ENCODE measurements at places on chromosomes 7 and 10. TPM values are rescaled to one million over a fixed set of nuclear protein-coding genes. Genes with fewer than 3 reads are reported as not detected.

NEURL1 gene
- 0.05 TPM for total RNA-seq

NKX1-2 gene
- total RNA-seq: not detected

LIPJ gene
- not detected for total RNA-seq

FLNC gene
- 905 TPM for total RNA-seq

TMEM72 gene
- not detected for total RNA-seq

HOXA3 gene
- not detected for total RNA-seq

FAM180A gene
- 6.1 TPM for total RNA-seq

CLRN3 gene
- not detected for total RNA-seq

ABCC2 gene
- total RNA-seq: 0.05 TPM

UPK3B gene
- 0.54 TPM for total RNA-seq

FAM237B gene
- total RNA-seq: not detected

MLXIPL gene
- 6.4 TPM for total RNA-seq

ICA1 gene
- total RNA-seq: 44.3 TPM

DNA sequence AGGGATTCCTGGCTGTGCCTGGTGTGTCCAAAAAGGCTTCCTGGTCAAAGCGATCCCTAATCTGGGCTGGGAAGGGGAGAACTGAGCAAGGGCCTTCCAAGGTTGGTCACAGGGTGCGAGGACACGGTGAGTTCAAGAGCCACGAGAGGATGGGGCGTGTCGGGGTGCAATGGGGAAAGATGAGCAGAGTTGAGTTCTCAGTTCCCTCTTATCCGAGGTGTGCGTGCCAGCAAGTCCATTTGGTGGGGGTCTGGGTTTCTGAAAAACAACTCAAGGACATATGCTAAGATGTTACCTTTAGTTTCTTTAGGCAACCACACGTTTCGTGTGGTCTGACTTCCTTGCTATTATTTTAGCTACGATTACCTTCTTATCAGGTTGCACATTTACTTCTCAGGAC is 1.3 kb downstream of the ZNF775 start:
- DNase-seq: no peak

- DNase-seq: no peak
Observed at GRCh38 chr7:118186501-118186900, 2.5 kb downstream of the LSM8 start.

DNA sequence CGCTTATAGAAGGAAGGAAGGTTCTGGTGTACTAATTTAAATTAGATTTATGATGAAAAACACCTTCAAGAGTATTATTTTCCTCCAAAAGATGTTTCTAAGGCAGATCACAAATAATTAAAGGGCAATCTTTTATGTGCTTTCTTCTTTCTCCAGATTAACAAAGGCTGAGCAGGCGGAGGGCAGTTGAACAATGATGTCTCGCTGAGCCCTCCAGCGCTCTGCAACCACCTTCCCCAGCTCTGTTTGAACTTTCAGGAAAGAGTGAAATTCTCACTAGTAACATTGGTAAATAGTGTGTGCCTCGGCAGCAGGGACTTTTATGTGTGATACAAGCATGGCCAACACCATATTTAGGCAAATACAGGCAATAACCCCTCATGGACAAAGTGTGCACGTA is 379.1 kb upstream of the MKI67 start:
- no peak for DNase-seq

GRCh38 chr10:47396311-47396717 is 12.2 kb upstream of the ZNF488 start:
- DNase-seq: no peak

DNA sequence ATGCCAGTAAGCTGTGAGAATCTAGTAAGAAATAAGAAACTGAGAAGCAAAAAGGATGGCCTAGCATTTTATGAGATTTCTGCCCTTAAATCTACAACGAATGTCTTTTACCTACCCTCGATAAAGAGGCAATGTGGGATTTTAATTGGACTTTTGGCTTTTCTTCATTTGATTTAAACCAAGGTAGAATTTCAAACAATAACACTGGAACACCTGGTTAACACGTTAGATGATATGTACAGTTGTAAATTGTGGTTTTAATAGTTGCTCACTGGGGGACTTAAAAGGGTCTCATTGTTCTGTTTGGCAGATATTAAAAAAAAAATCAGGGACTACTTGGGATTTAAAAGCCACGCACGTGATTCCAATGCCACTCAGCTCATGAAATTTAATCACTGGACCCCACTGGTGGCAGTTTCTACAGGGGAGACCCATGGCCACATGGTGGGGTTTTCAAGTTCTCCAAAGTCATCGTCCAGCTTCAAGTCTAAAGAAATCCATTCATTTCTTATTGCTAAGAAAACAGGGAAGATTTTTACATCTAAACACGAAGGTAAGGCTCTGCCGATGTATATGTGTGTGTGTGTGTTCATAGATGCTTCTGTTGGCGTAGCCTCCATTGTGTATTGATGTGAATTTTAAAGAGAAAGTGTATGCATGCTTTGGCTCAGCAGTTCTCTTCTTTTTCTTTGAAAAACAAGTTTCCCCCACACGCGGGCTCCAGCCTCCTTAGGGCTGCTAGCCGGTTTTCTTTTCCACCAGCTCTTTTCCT is 588.6 kb upstream of the MKI67 start:
- no peak for DNase-seq

DNA sequence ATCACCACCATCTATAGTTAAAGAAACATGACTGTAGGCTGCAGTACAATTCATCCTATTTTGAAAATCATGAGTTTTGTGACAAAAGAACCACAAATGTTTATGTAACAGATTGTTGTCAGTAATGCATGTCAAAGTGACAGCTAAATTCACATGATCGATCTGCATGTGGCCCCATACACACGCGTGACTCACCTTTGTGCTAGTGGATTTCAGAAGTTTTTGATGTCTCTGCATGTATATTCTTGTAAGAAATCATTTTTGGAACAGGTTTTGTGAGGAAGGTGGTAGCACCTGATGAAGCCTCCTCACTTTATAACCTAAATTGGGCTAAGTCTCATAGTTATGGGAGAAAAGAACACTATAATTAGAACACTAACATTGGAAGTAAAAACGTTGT is 17.1 kb downstream of the RNF32 start:
- no peak for DNase-seq

GRCh38 chr7:131164025-131164925 is 163.4 kb upstream of the MKLN1 start:
- no peak for DNase-seq

DNA sequence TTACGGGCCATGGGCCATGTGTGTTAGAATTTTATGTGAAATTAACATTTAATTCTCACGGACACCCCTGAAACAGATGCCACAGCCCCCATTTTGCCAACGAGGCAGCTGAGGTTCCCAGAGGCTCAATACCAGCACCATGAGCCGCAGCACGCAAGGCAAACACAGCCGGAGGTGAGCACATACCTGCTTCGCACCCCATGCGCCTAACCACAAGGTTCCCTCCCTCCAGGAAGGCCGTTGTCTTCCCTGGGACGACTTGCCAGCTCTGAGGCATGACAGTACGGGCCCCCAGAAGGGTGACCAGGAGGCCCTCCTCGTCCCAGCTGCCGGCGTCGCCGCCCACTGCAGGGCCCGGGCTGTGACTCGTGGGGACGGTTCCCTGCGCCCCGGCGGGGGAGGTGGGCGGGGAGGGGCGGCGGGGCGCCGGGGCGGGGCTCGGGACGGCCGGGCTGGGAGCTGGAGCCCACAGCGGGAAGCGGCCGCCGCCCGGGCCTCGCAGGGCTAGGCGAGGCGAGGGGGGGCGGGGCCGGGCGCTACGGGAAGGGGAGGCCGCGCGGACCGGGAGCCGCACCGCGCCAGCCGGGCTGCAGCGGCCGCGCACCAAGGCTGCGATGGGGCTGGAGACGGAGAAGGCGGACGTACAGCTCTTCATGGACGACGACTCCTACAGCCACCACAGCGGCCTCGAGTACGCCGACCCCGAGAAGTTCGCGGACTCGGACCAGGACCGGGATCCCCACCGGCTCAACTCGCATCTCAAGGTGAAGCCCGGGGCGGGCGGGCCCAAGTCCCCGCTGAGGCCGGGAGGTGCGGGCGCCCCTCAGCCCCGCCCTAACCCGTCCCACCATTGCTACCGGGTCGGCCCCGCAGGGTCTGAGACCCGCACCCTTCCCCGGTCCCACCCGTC is at the start of gene CAV2:
Gene CAV2, plus strand, starts transcription at position 571 of the 910 bp plus-strand sequence. Its CDS starts 44 bp downstream, at position 615.
- peak; percentile 83 for DNase-seq

DNA sequence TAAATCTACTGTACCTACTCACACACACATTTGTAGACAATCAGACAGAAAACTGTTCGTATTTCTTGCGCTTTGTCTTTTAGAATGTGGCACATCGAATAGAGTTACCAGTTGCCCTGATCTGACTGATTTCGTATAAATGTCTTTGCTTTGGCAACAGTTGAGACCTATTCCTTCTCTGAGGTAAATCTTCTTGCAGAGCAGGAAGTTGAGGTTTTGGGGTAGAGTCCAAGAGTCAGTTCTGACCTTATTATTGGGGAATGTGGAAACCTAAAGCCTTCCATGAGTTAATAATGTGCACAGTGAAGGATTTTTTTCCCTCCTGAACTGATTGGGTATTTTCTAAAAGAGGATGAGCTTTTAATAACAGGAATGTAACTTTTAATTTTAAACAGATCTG is 135.3 kb downstream of the KIAA1217 start:
- DNase-seq: no peak

- no peak for DNase-seq
Observed at GRCh38 chr10:85620807-85621206, 745.8 kb downstream of the GRID1 start.

DNA sequence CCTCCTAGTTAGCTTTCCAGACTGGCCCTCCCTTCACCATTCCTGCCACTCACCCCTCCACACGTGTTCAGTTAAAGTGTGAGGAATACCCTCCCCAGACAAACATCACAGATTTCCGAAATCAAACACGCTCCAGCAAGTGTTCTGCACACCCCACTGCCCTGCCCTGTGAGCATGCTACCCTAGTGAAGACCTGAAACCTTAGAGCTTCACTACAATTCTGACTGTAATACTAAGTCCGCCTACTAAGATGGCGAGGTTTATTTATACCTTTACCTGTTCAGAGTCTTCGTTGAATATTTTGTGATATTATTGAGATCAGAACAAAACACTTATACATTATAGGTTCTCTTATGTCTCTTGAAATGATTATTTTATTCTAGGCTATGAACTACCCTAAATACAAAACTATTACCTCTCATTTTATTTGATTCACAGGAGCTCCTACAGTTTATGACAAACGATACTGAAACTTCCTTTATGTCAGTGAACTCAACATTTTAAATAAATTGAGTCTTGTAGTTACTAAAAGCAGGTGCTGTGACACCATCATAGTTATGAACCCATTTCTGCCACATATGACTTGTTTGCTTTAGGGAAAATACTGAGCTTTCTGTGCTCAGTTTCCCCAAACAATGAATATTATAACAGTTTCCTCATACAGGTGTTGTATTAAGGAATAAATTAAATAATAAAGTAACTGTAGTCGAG is 8.6 kb downstream of the SCIN start:
- no peak for DNase-seq

DNA sequence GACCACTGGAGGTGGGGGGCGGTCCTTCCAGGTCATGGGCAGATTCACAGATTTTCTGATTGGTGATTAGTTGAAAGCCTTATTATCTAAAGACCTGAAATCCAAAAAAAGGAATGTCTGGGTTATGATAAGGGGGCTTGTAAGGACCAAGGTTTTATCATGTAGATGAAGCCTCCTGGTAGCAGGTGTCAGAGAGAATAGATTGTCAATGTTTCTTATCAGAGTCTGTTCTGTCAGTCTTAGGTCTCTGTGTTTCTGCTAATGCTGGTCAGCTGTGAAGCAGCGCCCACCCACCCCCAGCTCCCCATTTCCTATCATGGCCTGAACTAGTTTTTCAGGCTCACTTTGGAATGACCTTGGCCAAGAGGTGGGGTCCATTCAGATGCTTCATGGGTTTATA is 21.2 kb downstream of the TES start:
- no peak for DNase-seq

GRCh38 chr7:73349763-73350162 is 21.8 kb downstream of the FKBP6 start:
- no peak for DNase-seq

DNA sequence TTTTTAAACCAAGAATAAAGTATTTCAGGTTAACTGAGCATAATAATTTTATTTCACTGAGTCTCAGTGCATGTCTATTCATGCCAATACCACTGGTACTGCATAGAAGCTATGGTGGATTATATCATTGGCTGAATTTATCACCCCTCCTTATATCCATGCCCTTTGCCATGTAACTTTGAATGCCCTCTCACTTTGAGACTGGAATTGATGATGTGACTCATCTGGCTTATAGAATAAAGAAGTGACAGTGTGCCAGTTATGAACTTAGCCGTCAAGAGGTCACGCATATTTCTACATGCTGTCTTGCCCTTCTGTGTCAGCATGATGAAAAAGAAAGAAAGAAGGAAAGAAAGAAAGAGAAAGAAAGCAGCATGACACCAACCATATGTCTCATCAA is 20.7 kb upstream of the ABLIM1 start:
- no peak for DNase-seq

DNA sequence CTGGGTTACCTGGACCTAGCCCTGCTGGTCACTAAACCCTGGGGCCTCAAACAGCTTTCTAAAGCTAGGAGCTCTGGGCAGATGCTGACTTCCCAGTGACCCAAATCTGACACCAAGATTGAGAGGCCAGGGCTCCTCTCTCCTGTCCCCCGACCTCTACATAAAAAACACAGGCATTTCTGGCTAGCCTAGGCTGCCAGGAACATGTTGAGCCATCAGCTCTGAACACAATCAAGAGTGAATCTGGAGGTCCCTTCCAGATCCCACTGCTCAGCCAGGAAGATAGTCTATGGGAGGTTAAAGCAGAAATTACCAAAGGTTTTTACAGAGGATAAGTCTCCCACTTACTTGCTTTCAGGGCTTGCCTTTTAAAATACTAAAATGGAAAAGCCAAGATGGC is 22.1 kb upstream of the PDE1C start:
- DNase-seq: no peak

GRCh38 chr10:66192162-66192831 is 733.5 kb upstream of the LRRTM3 start:
- no peak for DNase-seq

GRCh38 chr7:51262796-51263531 is 53.6 kb downstream of the COBL start:
- DNase-seq: no peak

- DNase-seq: no peak
Observed at GRCh38 chr7:114444196-114444595, 29.6 kb downstream of the FOXP2 start.

- DNase-seq: no peak
Observed at GRCh38 chr10:7014721-7015120, 396.1 kb downstream of the SFMBT2 start.

GRCh38 chr7:4707217-4707741 is 25.2 kb downstream of the FOXK1 start:
- no peak for DNase-seq

DNA sequence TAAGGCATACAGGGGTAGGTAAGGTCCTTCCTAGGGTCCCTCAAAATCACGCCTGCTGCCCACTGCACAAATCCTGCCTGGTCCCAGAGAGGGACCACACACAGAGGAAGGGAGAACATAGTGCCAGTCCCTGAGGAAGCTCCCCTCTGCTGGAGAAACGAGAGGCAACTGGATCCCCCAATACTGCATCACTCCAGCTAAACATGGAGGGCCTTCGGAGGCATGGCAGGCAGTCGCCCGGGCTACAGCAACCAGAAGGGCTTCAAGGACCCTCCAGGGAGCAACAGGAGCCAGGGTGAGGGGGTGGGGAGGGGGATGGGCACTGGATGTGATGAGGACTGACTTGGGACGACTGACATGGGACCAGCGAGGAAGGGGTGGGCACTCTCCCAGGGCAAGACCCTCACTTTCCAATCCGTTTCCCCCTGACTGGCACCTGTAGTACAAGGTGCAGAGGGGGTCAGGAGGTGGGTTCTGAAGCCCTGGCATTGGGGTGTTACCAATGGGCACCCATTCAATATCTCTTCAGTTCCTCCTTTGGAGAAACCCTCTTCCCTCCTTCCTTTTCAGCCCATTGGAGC is 21.7 kb downstream of the DDIT4 start:
- DNase-seq: no peak

GRCh38 chr7:155973451-155973997 is 161.3 kb upstream of the SHH start:
- no peak for DNase-seq

Data from Right ventricle myocardium inferior (tissue), 1 donor.